NCI-H510A treated with DMSO at 0.1 percent for 48 hours (cell line): ENCODE measurements at places on chromosomes 3 and 15.

DNA sequence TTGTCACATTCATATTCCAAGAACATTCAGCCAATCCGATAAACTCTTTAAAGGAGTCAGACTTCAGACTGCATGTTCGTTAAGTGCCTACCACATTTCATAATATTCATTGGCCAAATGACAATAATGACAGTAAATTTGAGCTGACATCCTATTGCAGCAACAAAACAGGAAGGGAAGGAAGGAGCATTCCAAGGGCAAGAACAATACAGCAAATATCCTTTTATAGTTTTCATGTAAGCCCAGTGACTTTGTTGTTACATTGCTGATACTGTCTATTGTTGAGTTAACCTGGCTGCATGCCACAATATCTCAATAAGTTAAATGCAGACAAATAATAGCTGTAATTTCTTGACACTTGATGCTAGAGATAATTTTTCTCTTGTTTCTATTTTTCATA, 16.4 kb upstream of the CBLB start:
- no peak for DNase-seq

DNA sequence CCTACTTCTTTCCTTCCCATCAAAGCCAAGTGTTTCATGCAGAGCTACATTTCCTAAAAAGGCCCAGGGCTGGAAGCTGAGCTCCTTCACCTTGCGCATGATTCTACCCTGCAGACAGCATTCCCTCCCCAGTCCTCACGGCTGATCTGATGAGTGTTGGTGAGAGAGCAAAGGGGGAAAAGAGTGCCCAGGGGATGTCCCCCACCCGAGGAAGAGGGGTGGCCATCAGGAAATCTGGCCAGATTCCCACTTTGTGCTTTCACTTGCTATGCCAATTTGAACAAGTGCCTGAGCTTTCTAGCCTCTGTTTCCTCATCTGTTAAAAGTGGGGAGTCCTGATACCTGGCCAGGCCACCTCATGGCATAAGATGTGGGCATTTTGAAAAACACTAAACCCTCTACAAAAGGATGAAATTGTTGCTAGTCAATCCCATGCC, 231.0 kb upstream of the TLE3 start:
- DNase-seq, result no peak

- no peak for DNase-seq
These were observed 12.1 kb upstream of the XRN1 start for GRCh38 chr3:142459929-142460328.

DNA sequence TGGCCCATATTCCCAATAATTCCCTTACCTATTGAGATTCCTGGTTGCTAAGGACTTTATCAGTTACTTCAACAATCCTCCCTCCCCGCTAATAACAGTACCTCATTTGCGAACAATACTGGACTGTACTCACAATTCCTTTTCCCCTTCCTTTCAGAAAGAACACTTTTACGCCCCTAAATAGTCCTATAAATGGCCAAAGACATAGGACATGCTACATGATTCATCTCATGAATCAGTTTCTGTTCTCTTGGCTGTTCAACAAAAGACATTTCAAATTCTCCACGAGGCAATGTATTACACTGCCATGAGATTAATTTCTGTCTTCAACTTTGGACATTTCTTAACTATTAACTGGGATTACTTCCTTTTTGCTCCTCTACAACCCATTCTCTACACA, 264.4 kb downstream of the TIGIT start:
- no peak for DNase-seq

GRCh38 chr15:51374131-51374530, 32.7 kb downstream of the GLDN start:
- DNase-seq, result no peak

DNA sequence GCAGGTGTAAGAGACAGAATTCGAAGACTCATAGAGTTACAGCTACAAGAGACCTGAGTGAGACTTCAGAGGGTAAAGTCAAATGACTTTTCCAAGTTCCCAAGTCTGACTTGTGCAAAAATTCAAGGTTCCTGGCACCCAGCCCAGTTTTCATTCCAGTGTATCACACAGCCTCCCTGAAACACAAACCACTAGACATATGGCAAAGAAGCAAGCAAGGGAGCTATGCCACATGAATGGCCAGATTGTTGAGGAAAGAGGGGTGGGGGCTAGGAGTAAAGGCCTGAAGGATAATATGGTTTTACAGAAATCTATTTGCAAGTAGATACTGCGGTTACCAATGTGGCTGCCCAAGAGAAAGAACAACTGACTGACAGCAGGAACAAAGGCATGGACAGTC, 301.2 kb downstream of the MECOM start:
- peak; percentile 6 for DNase-seq

GRCh38 chr15:64997745-64998375, 8.1 kb upstream of the SPG21 start:
- DNase-seq, result no peak

DNA sequence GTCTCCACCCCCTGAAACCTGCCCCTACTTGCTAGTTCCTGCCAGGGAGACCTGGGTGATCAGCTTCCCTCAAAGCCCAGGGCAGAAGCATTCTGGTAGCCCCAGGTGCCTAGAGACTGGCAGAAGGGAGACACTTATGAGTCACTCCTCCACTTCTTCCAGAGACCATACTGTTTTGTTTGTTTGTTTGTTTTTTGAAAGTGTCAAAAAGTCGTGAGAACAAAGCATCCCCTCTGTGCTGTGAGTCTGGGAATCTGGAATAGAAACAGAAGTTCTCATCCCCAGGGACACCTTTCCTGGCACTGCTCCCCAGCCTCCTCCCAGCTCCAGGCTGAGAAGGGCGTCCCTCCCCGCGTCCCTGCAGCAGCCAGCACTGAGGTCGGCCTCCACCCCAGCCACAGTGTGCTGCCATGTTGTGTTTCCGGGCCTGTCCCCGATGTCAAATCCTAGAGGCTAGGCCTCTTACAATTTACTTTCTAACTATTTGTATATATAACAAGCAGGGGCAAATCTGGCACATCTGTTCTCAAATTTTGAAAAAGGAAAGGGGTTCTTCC, 573.0 kb downstream of the RBMS3 start:
- no peak for DNase-seq
